Fibroblast of skin of abdomen (primary cell): ENCODE measurements at places on chromosomes 2 and 18.

DNA sequence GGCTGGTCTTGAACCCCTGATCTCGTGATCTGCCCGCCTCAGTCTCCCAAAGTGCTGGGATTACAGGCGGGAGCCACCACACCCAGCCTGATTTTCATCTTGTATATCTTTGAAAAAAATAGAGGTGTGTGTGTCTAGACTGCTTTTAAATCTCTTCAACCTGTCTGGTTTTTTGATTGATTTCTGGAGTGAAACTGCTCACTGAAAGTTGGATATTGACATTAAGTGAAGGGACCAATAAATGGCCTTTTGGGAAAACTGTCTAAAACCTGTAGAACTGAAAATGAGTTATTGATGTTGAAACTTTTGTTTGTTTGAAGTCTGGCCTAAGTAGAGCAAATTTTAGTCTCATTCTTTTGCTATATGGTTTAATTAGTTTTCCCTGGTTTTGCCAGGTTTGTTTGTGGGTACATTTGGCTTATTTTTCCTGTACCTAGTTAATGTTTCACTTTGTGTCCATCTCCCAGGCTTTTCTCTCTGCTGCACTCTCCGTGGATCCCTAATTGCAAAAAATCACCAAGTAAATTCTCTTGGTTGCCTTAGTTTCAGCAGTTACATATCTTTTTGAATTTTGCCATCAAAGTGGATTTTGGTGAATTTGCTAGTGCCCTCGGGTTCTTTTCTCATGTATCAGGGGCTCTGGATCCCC, 144.3 kb downstream of the MAP4K4 start:
- DNase-seq = no peak

DNA sequence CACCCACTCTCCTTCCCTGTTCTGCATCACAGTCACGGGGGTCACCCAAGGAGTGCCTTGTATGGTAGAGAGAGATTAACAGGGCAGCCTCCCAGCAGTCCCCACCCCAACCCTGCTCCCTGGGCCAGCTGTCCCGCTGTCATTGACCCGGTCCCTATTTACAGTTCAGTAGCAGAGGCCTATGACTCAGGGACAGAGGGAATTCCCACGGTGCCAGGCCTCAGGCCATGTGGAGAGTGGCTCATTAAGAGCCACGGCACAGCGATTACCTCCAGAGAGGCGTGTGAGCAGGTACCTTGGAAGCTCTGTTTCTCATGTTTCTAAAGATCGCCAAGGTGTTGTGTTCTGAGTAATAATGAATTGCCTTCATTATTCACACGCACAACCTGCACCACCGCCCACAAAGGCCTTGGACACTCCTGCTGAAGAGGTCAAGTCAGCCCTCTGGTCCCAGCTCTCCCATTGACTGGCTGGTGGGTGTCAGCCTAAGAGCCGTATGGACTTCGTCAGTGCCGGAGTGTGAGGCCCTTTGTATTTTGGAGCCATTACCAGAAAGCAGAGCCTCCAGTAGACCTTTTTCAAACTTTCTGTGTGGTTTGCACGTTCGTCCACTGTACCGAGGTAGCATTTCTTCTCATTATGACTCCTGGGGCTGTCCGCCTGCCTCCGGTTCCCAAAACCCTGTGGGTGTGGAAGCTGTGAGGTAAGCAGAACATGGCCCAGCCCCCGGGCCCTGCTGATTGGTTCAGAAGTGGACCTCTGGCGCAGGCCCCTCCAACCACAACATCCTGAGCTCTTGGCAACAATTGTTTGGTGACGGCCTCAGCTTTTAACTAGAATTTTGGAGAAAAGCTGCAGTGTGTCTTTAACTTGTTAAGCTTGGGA, 47.0 kb downstream of the SERTAD2 start:
- peak; percentile 78 for DNase-seq

DNA sequence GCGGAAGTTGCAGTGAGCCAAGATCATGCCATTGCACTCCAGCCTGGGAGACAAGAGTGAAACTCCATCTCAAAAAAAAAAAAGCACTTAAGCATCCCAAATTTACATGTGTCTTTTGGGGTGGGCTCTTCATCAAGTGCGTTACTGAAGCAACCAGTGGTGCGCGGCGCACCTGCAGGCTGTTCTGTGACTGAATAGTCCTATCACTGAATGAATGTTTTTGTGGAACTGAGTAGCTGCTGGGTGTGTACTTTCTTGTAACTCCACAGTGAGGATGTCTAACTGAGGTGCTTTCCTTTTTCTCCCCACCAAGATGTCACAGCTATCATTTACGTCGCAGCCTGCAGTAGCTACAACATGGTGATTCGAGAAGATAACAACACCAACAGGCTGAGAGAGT, 17.0 kb downstream of the CHMP1B start:
- no peak for DNase-seq

DNA sequence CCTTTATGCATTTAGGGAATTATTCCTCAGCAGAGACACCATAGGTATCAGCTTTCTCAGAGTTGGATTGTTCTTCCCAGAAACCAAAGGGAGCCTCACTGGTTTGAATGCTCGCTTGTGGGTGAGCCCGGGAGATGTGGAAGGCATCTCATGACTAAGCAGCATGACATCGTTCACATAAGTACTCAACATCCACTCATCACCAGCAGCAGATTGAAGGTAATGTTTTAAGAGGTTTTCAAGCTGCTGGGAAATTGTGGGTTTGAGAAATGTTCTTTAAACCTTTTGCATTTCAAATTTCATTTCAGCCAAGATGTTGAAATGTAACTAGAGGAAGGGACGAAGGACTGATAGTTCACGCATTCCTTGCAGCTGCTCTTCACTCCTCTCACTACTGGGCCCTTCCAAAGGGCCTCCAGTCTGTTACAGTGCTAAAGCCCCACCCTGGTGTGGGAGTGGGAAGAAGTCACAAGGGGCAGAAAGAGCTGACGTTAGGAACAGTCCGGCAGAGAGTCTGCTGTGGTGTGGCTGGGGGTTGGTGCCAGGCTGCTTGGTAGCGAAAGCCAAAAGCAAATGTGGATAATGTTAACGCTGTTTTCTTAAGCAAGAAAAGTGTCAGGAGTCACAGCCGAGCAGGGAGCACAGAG, 324.5 kb upstream of the EPHA4 start:
- peak; percentile 86 for DNase-seq

DNA sequence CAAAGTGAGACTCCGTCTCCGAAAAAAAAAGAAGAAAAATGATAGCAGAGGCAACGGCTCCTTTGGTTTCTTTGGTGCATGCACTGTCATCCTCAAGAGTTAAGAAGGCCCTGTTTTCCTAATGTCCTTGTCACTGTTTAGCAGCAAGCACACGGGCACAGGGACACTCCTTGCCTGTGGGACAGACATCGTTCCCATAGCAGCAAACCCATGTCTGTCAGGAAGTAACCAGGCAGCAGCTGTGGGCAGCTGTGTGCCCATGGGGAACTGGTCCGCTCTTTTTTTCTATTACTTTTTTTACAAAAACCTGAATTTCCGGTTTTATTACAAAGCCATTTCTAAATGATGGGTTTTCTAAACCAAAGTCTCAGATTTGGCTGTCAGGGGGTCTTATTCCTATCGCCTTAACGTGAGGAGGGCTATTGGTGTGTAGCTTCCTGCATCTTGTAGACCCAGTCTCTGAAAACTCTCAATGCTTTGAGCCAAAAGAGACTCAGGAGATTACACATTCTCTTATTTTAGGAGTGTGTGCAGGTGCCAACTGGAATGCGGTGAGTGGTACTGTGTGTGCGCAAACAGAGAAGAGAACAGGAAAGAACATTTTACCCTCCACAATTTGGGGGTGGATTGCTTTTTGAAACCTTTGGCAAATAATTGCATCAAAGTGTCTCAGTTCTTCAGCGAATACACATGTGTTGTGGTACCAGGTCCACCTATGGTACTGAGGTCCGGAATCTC, 109.6 kb downstream of the COLEC12 start:
- DNase-seq = no peak
